Peyer's patch (tissue), 4 donors: ENCODE measurements at places on chromosomes 2 and 18. TPM values are rescaled to one million over a fixed set of nuclear protein-coding genes. Genes with fewer than 3 reads are reported as not detected.

Gene TM4SF20
- total RNA-seq = 200 TPM

Gene STPG4
- total RNA-seq = 1.7 TPM

GRCh38 chr18:52979892-52980291, 639.9 kb downstream of the DCC start:
- no peak overlapping the region for H3K27ac ChIP-seq
- H3K4me3 ChIP-seq = no peak overlapping the region
- DNase-seq = no peak
- H3K4me1 ChIP-seq = no peaks in the 10 kb centered on the region

GRCh38 chr2:231672617-231673347, 35.5 kb upstream of the PTMA start:
- peak overlapping the region; percentile 90 for H3K27ac ChIP-seq
- no peaks in the 10 kb centered on the region for H3K27me3 ChIP-seq
- peak; percentile 92 for DNase-seq

DNA sequence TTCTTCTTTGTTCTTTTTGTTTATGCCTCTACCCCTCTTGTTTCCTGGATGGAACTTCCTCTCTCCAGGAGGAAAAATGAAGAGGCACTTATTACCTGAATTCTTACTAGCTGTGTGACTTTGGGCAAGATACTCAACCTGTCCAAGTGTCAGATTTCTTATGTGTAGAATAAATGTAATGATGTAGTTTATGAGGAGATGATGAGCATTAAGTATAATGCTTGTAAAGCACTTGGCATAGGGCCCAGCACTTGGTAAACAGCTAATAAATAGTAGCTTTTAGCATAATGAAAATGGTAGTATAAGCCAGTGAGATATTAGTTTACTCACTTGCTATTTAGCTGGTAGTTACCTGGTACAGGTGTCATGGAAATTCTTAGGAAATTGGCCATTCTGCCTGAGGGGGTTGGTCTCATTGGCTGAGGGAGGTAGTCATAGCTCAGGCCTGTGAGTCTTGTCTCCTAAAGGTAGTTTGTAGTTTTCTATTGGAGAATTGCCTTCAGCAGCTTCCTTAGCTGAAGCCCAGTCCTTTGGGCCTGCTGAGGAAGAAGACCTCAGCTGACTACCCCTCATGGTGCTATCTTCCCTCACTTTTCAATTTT, 133.4 kb upstream of the NABP1 start:
- DNase-seq = no peak
- H3K4me1 ChIP-seq = no peaks in the 10 kb centered on the region
- no peak overlapping the region for H3K4me3 ChIP-seq
- H3K27ac ChIP-seq = no peak overlapping the region
- no peaks in the 10 kb centered on the region for H3K36me3 ChIP-seq

GRCh38 chr2:163800951-163801381, 65.2 kb upstream of the FIGN start:
- H3K36me3 ChIP-seq = no peaks in the 10 kb centered on the region
- H3K4me3 ChIP-seq = no peak overlapping the region

Gene SLC4A3
- total RNA-seq = 8.1 TPM

DNA sequence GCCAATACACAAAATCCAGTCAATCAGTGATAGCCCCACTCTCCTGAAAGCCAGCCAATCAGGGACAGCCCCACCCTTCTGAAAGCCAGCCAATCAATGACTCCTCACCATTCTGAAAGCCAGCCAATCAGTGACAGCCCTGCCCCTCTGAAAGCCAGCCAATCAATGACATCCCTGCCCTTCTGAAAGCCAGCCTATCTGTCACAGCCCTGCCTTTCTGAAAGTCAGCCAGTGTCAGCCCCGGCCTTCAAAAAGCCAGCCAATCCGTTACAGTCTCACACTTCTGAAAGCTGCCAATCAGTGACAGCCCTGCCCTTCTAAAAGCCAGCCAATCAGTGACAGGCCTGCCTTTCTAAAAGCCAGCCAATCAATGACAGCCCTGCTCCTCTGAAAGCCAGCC, 95.9 kb upstream of the HDAC4 start:
- no peaks in the 10 kb centered on the region for H3K4me1 ChIP-seq
- no peak overlapping the region for H3K27ac ChIP-seq
- no peak overlapping the region for H3K4me3 ChIP-seq
- no peaks in the 10 kb centered on the region for H3K36me3 ChIP-seq
